ENCODE measurements at places on chromosomes 4 and X.

GRCh38 chrX:32842053-32842452, 369.3 kb downstream of the DMD start:
- H3K4me1 ChIP-seq = no peaks in the 10 kb centered on the region
- DNase-seq = no peak

- H3K27me3 ChIP-seq = no peaks in the 10 kb centered on the region
- no peak for DNase-seq
- no peaks in the 10 kb centered on the region for H3K4me1 ChIP-seq
- no peaks in the 10 kb centered on the region for H3K36me3 ChIP-seq
Measured at GRCh38 chr4:94390804-94391410, 48.3 kb upstream of the HPGDS start.

GRCh38 chr4:31682796-31683195, 962.6 kb downstream of the PCDH7 start:
- H3K27ac ChIP-seq = no peak overlapping the region
- no peaks in the 10 kb centered on the region for H3K4me1 ChIP-seq
- H3K4me3 ChIP-seq = no peak overlapping the region
- no peaks in the 10 kb centered on the region for H3K27me3 ChIP-seq
- no peaks in the 10 kb centered on the region for H3K36me3 ChIP-seq
- DNase-seq = no peak

GRCh38 chrX:123993326-123993725, 31.8 kb downstream of the STAG2 start:
- H3K27ac ChIP-seq = no peak overlapping the region
- H3K4me1 ChIP-seq = no peaks in the 10 kb centered on the region
- no peak for DNase-seq
- no peak overlapping the region for H3K4me3 ChIP-seq
- H3K27me3 ChIP-seq = no peaks in the 10 kb centered on the region

DNA sequence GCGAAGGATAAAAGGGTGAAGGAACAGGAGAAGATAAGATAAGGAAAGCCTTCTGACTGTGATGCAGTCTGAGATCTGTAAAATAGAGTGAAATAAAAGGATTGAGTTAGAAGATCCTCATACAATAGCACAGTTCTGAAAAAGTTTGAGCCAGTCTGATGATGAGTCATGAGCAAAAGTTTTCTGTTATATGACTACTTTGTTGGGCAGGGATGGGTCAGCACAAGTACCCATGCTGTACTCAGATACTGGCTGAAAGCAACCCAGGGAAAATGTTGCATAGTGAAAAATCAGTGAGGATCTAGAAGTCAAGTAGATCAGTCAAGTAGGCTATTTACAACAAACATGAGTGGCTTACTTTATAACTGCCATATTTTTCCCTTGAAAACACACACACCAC, 253.5 kb downstream of the PCDH10 start:
- no peak for DNase-seq
- H3K36me3 ChIP-seq = no peaks in the 10 kb centered on the region
- no peaks in the 10 kb centered on the region for H3K27me3 ChIP-seq
- H3K4me3 ChIP-seq = no peak overlapping the region
- H3K4me1 ChIP-seq = no peaks in the 10 kb centered on the region
- no peak overlapping the region for H3K27ac ChIP-seq

- H3K36me3 ChIP-seq = no peaks in the 10 kb centered on the region
- H3K4me1 ChIP-seq = no peaks in the 10 kb centered on the region
- no peak overlapping the region for H3K4me3 ChIP-seq
- DNase-seq = no peak
Measured at GRCh38 chrX:122910697-122911096, 273.4 kb upstream of the GRIA3 start.

- no peak overlapping the region for H3K27ac ChIP-seq
- H3K36me3 ChIP-seq = no peaks in the 10 kb centered on the region
- H3K27me3 ChIP-seq = no peaks in the 10 kb centered on the region
Measured at GRCh38 chr4:159607809-159608208, 504.9 kb downstream of the RAPGEF2 start.

DNA sequence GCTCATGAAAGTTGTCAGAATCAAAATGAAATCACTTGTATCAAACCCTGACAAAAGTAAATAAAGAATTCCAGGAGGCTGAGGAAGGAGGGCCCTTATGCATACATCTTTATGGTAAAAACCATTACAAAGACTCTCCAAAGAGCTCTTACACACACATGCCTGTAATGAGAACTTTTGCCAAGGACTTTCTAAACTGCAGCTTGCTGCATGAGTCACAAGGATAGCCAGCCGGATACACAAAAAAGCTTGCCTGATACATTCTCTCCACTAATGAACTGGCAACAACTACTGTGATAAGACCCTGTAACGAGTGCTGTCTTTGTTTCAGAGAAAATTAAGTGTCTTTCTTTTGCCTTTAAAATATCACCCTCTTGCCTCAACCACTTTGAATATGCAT, 618.1 kb downstream of the PPP4R3C start:
- DNase-seq = no peak
- no peaks in the 10 kb centered on the region for H3K4me1 ChIP-seq

DNA sequence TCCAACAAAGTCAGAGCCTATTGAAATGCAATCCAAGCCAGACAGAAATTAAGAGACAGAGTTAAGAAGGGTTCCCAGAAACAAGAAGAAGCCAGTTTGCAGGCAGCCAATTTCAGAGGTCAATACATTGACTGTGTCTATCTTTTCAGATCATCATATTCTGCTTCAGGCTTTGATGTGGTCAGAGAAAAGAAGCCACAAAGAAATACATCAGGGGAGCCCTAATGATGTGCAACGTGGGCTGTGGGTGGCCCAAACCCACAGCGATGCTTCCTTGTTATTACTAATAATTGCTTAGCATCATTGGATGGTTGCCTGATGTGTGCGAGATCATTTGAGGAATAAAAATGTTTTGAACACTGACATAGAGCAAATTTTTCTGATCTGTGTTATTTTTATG, 99.0 kb upstream of the DUSP21 start:
- H3K36me3 ChIP-seq = no peaks in the 10 kb centered on the region
- H3K27me3 ChIP-seq = no peaks in the 10 kb centered on the region
- H3K4me1 ChIP-seq = no peaks in the 10 kb centered on the region

GRCh38 chr4:147548256-147548655, 67.4 kb downstream of the EDNRA start:
- H3K27me3 ChIP-seq = no peaks in the 10 kb centered on the region
- H3K4me1 ChIP-seq = no peaks in the 10 kb centered on the region
- no peaks in the 10 kb centered on the region for H3K36me3 ChIP-seq
- no peak overlapping the region for H3K27ac ChIP-seq
- H3K4me3 ChIP-seq = no peak overlapping the region

GRCh38 chr4:76779740-76780459, 118.0 kb downstream of the SOWAHB start:
- no peaks in the 10 kb centered on the region for H3K27me3 ChIP-seq
- peaks cover 16% of the 10 kb centered on the region for H3K36me3 ChIP-seq
- no peaks in the 10 kb centered on the region for H3K4me1 ChIP-seq
- H3K4me3 ChIP-seq = no peak overlapping the region
- DNase-seq = no peak

DNA sequence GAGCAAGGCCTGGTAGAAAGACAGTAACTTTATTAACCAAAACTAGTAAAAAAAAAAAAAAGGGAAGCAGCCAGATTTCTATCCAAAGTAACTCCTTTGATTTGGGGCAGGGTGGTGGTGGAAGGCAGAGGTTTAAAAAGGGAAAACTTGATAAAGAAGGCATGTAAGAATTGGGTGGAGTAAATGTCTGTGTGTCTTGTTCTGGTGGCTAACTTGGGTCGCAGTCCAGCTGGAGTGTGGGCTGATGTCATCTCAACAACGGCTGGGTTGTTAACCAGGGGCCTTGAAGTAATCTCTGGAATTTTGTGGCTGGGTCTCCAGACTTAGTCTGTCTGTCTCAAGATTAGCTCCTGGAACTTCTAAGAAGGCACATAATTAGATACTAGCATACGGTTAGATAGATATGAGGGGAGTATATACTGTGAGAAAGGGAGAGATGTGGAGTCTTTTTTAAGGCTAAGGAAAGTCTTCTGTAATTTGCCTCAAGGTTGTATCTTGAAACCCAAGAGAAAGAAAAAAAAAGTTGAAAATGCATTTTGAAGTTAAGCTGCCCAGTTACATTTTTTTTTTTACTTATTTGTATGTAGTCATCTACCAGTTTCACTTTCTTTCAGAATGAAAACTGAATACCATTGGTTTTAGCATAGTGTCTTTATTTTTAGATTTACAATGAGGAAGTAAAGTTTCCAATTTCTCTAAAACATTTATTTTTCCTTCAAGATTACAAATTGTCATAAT, 48.3 kb downstream of the MTHFD2L start:
- no peaks in the 10 kb centered on the region for H3K27me3 ChIP-seq
- H3K4me1 ChIP-seq = peaks cover 3% of the 10 kb centered on the region
- no peak overlapping the region for H3K4me3 ChIP-seq
- H3K36me3 ChIP-seq = peaks cover 3% of the 10 kb centered on the region

GRCh38 chr4:57187246-57187645, 77.1 kb upstream of the IGFBP7 start:
- no peaks in the 10 kb centered on the region for H3K4me1 ChIP-seq
- no peak overlapping the region for H3K27ac ChIP-seq
- H3K36me3 ChIP-seq = no peaks in the 10 kb centered on the region
- H3K4me3 ChIP-seq = no peak overlapping the region

- no peaks in the 10 kb centered on the region for H3K36me3 ChIP-seq
- peaks cover 30% of the 10 kb centered on the region for H3K4me1 ChIP-seq
- H3K27me3 ChIP-seq = no peaks in the 10 kb centered on the region
- no peak overlapping the region for H3K4me3 ChIP-seq
- DNase-seq = no peak
- H3K27ac ChIP-seq = no peak overlapping the region
Measured at GRCh38 chrX:21738210-21738949, 19.5 kb downstream of the SMPX start.

DNA sequence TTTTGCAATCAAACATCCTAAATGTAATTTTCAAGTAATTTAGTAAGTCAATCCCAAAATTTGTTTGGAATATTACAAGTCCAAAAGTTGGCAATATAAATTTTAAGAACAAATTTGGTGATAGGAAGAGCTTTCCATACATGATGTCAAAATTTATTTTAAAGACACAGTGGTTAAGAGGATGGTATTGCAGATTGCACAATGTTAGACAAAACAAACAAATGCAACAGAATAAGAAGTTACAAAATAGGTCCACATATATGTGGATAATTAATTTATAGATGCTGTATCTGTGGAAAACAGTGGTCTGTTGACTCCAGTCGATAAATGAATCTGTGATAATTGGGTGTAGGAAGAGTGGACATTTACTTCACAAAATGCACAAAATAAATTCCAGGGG, 358.5 kb downstream of the PCDH7 start:
- H3K36me3 ChIP-seq = no peaks in the 10 kb centered on the region
- no peak overlapping the region for H3K4me3 ChIP-seq
- H3K27me3 ChIP-seq = no peaks in the 10 kb centered on the region

DNA sequence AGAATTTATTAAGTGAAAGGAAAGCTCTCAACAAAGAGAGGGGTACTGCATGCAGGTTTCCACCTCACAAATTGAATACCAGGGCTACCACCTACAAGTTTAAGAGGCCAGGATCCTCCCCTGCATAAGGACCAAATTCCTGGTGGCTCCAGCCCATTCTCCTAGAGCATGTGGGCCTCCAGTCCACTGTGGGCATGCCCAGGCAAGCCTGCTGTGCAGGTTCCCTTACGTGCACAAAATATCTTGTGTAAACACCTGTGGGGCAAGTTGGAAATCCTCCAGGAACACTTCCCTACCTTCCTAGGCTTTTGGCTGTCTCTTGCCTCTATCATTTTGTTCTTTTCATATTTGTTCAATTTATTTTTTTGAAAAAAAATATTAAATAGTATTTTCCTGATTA, 724.3 kb downstream of the ARAP2 start:
- no peak for DNase-seq
- H3K4me3 ChIP-seq = no peak overlapping the region
- H3K36me3 ChIP-seq = no peaks in the 10 kb centered on the region
- H3K4me1 ChIP-seq = no peaks in the 10 kb centered on the region
- no peaks in the 10 kb centered on the region for H3K27me3 ChIP-seq

GRCh38 chrX:68203211-68203610, 230.1 kb downstream of the OPHN1 start:
- no peaks in the 10 kb centered on the region for H3K36me3 ChIP-seq
- no peak overlapping the region for H3K27ac ChIP-seq
- no peak overlapping the region for H3K4me3 ChIP-seq
- no peaks in the 10 kb centered on the region for H3K27me3 ChIP-seq
- DNase-seq = no peak

GRCh38 chrX:118682258-118683014, 45.0 kb upstream of the IL13RA1 start:
- no peak for DNase-seq
- no peaks in the 10 kb centered on the region for H3K27me3 ChIP-seq
- H3K36me3 ChIP-seq = no peaks in the 10 kb centered on the region
- no peak overlapping the region for H3K27ac ChIP-seq
- no peaks in the 10 kb centered on the region for H3K4me1 ChIP-seq

DNA sequence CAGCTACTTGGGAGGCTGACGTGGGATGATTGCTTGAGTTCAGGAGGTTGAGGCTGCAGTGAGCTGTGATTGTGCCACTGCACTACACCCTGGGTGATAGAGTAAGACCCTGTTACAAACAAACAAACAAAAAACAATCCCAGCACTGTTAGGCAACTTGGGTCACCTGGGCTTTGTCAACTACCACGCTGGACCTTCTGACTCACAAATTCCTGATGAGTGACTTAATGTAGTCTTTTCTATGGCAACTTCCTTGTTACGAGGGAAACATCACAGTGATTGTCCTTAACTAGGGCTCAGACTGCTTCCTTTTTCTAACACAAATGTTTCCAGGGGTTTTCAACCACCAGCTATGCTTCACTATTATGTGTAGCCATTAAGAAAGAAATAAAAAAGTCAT, 128.8 kb upstream of the GPC4 start:
- no peak for DNase-seq
- H3K4me1 ChIP-seq = no peaks in the 10 kb centered on the region
- H3K27me3 ChIP-seq = no peaks in the 10 kb centered on the region
- no peaks in the 10 kb centered on the region for H3K36me3 ChIP-seq
- H3K27ac ChIP-seq = no peak overlapping the region

DNA sequence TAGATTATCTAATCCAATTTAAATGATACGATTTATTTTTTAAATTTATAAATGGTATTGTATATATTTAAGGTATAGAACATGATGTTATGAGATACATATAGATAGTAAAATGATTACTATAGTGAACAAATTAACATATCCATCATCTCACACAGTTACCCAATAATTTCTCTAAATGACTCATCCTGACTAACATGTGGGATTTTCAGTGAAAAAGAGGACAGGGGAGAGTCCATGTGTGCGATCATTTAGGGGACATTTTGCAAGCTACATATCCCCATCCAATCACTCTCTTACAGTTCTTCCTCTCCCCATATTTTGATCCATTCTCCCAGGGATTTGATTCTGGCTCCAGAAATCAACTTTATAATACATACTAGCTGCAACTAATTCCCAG, 88.2 kb downstream of the ABCB7 start:
- no peak for DNase-seq
- H3K36me3 ChIP-seq = peaks cover 2% of the 10 kb centered on the region
- no peaks in the 10 kb centered on the region for H3K4me1 ChIP-seq
- no peaks in the 10 kb centered on the region for H3K27me3 ChIP-seq
- H3K4me3 ChIP-seq = no peak overlapping the region

DNA sequence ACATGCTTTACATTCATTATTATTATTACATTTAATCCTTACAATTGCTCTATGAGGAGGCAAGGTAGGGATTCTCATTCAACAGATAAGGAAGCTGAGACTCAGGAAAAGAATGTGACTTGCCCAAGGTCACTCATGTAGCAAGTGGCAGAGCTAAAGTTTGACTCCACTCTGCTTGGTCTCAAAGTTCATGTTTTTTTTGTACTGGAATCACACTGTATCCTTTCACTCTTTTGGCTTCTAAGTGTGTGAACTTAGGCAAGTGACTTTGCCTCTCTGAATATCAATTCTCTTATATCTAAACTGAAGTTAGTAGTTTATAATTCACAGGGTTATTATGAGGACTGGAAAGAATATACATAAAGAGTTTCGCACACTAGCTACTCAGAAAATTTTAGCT, 247.9 kb upstream of the AR start:
- H3K27ac ChIP-seq = no peak overlapping the region
- no peak for DNase-seq
- H3K36me3 ChIP-seq = no peaks in the 10 kb centered on the region
- H3K4me1 ChIP-seq = no peaks in the 10 kb centered on the region
- H3K27me3 ChIP-seq = no peaks in the 10 kb centered on the region

Measured in liver (tissue), 10 donors.